ENCODE measurements at places on chromosomes 13 and 19.

- DNase-seq = peak; percentile 49
Observed at GRCh38 chr19:2488942-2489731, 13.2 kb downstream of the GADD45B start.

- peak; percentile 53 for DNase-seq
Observed at GRCh38 chr13:113297370-113298042, 467 bp downstream of the LAMP1 start.

DNA sequence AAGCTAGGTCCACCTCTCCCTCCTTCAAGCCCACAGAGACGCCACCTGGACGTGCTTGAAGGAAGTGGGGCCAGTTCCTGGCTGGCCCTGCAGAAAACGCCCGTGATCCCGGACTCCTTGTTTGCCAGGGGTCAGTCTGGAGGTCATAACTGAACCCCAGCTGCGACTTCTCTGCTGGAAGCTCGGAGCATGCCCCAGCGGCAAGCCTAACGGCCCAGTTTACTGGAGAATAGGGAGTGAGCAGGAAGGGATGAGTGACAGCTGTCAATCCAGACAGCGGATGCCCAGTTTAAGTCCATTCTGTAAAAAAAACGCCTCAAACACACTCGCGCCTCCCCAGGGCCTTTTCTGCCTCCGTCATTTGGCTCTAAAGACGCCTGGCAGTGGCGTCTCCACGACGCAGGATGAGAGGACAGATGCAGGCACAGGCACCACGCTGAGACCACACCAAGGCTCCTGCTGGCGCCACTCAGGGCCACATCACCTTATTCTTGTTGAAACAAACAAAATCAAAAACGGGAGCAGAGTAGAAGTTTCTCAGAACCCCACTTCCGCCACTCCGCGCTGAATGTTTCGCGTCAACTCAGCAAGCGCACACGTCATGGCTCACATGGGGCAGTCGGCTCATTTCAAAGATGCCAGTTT is 57.6 kb downstream of the RASA3 start:
- no peak for DNase-seq

DNA sequence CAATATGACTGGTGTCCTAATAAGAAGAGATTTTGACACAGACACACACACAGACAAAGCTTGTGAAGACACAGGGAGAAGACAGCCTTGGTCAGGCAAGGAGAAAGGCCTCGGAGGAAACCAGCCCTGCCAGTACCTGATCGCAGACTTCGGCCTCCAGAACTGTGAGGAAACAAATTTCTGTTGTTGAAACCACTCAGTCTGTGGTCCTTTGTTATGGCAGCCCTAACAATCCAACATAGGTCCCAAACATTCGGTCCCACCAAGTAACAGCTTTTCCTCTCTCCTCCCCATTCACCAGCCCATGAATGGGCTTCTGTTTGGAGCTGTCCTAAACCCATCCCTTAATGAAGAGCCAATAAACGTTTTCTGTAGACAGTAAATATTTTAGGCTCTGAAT is 36.4 kb upstream of the UBAC2 start:
- DNase-seq = no peak

- peak; percentile 54 for DNase-seq
Observed at GRCh38 chr13:106561551-106562170, 6.3 kb downstream of the ARGLU1 start.

GRCh38 chr19:6826281-6826920 is 53.9 kb downstream of the VAV1 start:
- no peak for DNase-seq

DNA sequence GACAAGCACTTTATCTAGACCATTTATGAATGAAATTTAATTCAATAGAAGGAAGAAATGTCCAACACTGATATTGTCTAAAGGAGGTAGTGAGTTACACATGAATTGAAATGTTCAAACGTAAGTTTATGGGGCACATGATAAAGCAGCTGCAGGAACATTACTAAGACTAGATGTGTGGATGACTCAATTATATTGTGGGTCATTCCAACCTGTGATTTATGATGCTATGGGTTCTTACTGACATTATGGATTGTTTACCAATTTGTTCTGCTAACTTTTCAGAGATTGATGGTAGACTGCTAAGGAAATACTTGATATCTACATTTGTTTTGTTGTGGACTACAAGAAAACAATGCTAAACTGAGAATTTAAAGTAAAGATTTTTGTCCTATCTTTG is 56.1 kb upstream of the ATXN8OS start:
- DNase-seq = no peak

DNA sequence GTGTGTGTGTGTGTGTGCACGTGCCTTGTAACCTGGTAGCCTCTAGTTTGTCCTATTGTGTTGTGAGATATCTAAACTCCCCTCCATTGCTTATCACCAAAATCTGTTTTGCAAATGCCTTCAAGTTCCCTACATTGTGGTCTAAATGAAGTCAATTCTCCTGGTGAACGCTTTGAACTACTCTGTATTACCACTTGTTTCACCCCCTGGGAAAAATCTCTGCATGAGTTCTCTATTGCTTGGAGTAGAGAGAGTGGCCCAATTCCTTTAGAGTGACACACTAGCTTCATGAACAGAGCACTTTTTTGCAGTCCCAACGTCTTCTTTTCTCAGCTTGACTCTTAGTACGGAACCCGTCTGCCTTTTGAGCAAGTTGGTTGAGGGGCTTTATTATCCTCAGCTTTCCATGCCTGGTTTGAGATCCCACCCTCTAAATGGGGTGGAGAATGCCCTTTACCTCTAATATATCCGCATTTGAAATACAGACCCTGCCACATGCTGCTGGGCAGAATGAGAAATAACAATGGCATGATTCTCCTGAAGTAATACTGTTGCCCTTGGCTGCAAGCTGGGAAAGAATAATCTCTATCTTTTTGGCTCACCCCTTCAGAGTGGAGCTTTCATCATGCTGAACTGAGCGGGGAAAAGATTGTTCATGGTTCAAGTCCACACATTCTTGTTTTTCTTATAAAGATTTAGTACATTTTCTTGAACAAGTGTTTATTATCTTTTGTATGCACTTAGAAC is 2545.3 kb downstream of the PCDH9 start:
- no peak for DNase-seq

DNA sequence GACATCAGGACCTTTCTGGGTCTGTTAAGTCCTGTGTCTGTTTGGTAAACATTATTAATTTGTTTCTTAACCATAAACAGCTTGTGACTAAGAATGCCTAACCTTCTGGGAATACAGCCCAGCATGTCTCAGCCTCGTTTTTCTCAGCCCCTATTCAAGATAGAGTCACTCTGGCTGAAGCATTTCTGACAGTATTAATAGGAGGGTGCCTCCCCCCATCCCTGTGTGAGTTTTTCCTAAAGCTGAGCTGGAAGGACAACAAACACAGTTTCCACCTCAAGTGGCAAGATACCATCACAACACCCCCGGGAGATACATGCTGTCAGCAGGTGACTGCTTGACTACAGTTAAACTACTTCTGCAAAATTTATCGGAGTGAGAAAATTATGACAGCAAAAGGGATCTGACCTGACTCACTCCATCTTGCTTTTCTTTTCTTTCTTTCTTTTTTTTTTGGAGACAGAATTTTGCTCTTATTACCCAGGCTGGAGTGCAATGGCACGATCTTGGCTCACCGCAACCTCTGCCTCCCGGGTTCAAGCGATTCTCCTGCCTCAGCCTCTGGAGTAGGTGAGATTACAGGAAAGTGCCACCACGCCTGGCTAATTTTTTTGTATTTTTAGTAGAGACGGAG is 59.3 kb upstream of the ABCC4 start:
- no peak for DNase-seq

- peak; percentile 84 for DNase-seq
Observed at GRCh38 chr19:17755977-17756670, 4.8 kb downstream of the FCHO1 start.

DNA sequence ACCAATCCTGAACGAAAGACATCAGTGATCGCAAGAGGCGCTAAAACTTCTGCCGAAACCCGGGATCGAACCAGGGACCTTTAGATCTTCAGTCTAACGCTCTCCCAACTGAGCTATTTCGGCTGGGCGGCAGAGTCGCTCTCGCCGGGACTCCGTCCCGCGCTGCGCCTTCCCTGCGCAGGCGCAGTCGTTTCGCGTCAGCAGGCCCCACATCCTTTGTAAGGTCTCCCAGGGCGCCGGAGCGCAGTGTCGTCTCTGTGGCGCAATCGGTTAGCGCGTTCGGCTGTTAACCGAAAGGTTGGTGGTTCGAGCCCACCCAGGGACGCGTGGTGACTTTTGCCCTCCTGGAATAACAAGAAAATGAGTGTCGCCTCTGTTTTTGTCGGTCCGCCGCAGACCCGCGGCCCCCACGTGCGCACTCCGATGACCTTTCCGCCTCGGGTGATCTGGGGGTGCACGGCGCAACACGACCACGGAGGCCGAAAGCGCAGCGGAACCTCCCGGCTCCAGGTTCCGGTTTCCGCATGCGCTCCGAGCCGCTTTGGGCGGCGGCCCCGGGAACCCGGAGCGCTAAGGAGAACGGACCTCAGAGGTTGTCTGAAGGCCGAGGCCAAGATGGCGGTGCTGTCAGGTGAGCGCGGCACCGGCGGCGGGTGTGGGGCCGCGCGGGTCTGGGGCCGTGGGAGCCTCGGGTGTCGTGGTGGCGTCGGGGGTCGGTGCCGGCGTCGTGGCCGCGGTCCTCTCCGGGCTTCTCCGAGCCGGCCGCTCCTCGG is at the start of gene NDUFS7:
Gene NDUFS7 (plus strand): TSS at position 596 of the 773 bp plus-strand sequence. CDS start 20 bp downstream, at position 616.
- peak; percentile 88 for DNase-seq

DNA sequence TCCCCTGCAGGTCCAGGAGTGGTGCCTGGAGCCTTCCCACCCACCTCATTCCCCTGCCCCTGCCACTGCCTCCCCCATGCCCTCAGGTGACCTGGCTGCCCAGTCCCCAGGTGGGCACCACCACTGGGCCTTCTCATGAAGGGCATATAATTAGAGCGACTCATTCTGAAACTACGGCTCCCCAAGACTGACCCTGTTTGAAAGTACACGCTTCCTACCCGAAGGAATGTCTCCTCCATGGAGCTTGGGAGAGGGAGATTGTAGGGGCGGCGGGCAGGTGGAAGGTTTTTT is 52.6 kb downstream of the GPR12 start:
- DNase-seq = no peak

GRCh38 chr13:43132911-43133310 is 109.5 kb downstream of the DNAJC15 start:
- no peak for DNase-seq

DNA sequence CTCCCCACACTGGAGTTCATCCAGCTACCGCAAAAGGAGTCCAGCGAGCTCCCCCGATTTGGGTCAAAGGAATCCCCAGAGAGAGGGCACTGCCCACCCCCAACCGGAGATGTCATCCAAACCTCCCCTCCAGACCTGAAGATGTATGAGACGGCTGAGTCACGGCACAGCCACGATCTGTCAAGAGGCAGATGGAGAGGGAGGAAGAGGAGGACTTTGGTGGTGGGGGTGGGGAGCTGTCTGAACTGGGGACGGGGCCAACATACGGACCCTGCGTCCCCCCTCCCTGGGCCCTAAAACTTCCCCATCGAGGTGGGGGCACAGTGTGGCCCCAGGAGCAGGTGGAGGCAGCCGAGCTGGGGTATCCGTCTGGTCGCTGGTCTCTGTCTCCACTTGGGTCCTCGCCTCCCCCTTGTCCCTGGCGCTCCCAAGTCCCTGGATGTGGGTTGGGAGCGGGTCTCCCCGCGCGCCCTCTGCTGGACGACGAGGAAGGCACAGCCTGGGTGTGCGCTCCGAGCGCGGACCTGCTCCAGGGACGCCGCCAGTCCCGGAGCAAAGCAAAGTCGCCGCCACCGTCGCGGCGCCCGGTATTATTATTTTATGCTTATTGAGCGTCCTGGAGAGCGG is 3.8 kb downstream of the PDE4A start:
- peak; percentile 70 for DNase-seq

GRCh38 chr13:35157143-35157755 is 215.2 kb downstream of the NBEA start:
- DNase-seq = peak; percentile 28

DNA sequence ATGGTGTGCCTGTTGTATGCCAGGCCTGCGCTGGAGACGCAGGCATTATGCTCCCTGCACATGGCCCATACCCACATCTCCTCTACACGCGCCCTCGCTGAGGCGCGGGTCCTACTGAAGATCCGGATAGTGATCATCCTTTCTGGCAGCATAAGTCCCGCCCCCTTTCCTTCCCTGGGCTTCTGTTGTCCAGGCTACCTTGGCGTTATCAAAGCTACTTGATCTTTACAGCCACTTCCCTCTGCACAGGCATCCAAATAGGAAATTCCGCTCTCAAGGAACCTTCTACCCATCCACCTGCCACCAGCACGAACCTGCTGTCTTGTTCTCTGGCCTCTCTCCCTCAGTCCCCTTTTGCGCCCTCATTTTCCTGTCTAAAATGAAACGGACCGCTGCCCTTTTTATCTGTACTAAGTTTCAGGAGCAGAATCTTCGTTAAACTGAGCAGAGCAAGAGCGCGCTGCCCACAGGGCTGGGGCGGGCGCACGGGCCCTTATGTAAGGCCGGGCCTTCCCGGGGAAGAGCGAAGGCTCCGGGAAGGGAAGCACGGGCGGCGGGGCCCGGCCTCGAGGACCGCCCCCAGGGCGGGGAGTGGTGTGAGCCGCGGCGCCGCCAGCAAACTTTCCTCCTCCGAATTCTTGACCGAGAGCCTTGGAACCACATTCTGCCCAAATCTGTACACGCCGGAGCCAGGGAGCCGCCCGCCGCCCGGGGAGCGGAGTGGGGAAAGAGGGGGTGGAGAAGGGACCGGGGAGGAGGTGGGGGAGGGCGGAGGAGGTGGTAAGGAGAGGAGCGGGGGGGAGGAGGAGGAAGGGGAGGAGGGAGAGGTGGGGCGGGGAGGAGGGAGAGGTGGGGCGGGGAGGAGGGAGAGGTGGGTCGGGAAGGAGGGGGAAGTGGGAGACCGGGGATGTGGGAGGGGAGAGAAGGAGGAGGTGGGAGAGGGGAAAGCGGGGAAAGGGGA is 920 bp upstream of the UBE2L5 start:
- DNase-seq = peak; percentile 67

- DNase-seq = no peak
Observed at GRCh38 chr13:43304945-43305344, 281.6 kb downstream of the DNAJC15 start.

DNA sequence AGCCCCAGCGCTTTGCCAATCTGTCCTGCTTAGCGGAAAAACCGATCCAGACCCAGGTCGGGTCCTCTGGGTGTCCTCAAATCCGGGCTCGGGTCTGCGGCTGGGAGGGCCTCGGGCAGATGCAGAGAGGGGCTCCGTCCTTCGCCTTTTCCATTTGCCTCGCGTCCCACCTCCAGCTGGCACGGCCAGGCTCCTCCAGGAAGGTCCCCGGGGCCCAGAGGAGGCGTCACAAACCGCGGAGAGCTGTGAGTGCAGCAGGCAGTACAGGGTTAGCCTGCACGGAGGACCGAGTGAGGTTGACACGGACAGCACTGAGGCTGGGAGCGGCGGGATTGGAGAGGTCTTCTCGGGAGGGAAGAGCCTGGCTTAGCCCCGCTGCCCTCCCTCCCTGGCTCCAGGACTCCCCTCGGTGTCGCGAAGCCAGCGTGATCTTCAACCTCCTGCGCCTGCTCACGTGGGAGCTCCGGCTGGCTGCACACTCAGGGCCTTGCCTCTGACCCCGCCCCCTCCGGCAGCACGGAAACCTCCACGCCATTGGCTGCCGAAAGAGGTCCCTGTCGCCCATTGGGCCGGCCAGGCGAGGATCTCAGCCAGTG is 2.8 kb upstream of the IFNL2 start:
- no peak for DNase-seq

GRCh38 chr19:3193256-3194105 is 7.8 kb downstream of the NCLN start:
- DNase-seq = no peak
